Dorsolateral prefrontal cortex (tissue), 122 donors: ENCODE measurements at places on chromosomes 7 and 10.

- no peak for DNase-seq
Observed at GRCh38 chr10:14396411-14397048, 65.8 kb upstream of the FRMD4A start.

DNA sequence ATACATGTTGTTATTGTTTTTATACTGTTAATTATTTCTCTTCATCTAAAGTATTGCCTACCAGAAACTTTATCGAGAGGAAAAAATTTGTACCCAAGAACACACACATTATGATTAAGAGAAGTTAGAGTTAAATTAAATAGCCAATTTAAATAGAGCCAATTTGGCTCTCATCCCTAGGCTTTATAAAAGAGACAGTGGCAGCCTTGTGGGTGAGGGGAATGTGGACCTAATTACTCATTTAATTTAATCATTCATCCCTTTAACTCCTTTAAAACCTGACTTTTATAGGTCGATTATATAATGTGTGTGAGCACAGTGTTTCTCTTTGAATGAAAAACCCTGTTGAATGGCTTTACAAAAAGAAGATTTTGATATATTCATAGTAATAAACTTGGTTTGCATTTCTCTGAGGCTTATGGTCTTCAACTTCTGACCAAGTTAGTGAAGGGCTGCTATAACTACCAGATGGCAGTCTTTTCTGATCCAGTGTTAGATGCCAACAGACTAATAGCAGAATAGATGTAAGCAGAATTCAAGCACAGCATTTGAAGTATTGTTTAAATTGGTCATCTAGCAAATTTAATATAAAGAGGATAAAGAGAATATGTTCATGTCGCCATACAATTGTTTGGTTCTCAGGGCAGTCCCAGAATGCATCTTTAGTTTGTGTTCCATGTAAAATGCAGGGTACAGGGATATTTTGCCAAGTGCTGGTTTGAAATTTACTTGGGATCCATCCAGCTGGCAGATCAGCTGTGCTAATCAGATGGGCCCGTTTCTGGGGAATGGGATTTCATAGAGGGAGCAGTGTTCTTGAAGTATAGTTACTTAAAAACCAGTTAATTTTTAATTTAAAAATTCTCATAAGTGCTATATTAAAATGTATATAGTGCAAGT is 25.3 kb downstream of the ADD3 start:
- DNase-seq: no peak

- DNase-seq: no peak
Observed at GRCh38 chr7:109020251-109020650, 450.6 kb downstream of the DNAJB9 start.

- no peak for DNase-seq
Observed at GRCh38 chr7:112462236-112462635, 12.0 kb downstream of the IFRD1 start.

DNA sequence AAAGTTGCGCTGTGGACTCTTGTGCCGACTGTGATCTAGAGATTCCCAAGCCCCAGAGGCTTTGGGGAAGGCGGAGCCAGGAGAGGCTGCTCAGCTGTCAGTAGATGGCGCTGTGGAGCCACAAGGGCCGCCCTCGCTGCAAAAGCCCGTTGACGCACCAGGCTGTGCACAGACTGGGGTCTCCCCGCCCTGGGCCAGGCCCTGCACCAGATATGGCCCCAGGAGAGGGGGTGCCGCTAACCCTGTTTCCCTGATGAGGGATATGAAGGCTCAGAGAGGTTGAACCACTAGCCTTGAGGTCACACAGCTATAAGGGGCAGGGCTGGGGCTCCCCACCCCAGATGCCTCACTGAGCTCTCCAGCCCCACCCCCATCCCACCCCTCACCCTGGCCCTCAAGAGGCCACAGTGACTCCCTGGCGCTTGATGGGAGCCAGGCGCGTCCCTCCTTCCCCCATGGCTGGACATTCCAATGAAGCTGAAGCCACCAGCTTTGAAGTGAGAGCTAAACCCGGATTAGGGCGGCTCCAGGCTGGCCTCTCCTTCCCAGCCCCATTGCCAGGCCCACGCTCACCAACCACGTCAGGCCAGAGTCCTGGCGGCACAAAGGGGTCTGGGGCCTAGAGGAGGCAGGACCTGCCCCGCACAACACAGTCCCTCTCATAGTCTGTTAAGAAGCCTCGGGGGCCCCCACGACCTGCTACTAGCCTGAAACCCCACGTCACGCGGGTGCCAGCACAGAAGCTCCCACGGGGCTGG is 26.4 kb downstream of the MYL10 start:
- peak; percentile 80 for DNase-seq

DNA sequence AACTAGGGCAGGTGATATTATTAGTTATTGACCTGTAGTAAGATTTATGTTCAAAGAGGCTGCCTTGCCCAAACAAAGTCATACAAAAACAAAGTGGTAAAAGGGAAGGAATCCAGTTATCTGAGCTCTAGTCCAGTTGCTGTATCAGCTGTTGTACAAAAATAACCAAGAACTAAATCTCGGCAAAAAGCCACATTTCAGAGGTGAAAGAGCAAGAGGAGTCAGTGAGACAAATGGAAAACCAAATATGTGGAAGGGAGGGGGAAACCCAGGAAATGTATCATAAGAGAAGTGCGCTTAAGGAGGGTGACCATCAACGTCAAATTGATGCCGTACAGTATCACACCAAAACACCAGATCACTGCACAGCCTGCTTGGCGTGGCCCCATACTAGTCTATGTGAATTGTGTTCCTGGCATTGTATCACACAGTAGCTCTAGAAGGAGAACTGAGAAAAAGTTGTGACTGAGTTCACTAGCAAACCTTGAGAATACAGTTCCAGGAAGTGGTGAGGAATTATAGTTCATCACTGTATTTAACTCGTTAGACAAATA is 6.4 kb downstream of the AGBL3 start:
- no peak for DNase-seq

DNA sequence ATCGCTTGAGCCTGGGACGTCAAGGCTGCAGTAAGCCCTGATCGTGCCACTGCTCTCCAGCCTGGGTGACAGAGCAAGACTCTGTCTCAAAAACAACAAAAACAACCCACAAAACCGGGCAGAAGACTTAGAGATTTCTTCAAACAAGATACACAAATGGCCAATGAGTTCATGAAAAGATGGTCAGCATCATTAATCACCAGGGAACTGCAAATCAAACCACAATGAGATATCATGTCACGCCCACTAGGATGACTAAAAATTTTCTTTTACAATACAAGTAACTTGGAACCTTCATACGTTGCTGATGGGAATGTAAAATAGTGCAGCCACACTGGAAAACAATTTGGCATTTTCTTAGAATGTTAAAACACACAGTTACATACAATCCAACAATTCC is 77.3 kb upstream of the GRID1 start:
- DNase-seq: no peak

GRCh38 chr7:5780801-5781496 is 514 bp downstream of the RNF216 start:
- peak; percentile 25 for DNase-seq

DNA sequence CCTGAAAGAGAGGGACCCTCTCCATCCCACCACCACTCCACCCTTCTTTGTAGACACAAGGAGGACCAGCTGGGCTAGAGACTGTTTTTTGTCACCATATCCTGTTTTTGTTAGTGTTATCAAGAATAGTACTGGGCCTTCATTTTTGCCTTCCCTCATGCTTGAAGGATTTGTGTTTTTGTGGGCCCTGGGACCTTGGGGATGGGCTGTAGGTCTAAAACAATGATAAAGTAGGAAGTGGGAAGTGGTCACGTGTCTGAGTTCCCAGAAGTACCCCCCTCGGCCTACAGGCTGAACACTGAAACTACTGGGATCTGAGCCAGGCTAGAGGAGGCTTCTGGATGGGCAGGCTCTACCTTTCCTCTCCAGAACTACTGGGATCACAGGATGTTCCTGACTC is 8.9 kb downstream of the AGFG2 start:
- DNase-seq: no peak

- DNase-seq: no peak
Observed at GRCh38 chr10:76149182-76149581, 717.8 kb downstream of the LRMDA start.

GRCh38 chr7:28811701-28812430 is 146.3 kb downstream of the TRIL start:
- no peak for DNase-seq

- no peak for DNase-seq
Observed at GRCh38 chr7:143518521-143518920, 40.8 kb downstream of the TAS2R41 start.

GRCh38 chr10:72524489-72524888 is 101.4 kb downstream of the MICU1 start:
- DNase-seq: no peak

DNA sequence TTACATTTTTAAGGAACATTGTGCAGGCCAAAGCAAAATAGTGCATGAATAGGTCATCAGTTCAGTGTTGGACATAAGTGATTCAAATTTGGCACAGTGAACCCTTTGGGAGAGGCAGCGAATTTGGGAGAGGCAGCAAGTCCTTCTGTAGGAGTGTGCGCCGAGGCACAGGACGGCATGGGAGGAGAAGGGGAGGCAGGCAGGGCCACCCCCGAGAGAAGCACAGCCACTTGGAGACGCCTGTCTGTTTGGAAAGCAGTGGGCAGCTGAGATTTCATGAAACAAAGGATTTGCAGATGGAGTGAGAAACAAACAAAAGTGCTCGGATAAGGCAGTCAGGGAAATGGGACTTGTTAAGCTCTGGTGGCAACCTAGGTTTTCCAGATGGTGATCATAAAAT is 30.6 kb downstream of the VIPR2 start:
- no peak for DNase-seq

DNA sequence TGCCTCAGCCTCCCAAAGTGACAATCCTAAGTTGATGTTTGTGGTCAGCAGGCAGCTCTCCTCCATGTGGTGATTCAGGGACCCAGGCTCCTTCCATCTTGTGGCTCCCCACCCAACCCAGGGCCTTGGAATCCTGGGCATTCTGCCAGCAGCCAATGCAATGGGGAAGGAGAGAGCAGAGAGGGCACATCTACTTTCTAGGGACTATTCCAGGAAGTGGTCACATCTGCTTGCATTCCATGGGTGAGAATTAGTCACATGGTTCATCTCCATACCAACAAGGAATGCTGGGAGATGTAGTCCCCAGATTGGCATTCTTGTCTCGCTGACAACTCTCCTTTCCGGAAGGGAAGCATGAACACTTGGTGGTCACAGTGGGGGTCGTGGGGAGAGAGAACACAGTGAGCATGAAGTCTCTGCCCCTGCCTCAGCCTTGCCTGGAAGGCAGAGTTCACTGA is 9.9 kb upstream of the SRRM3 start:
- DNase-seq: no peak

DNA sequence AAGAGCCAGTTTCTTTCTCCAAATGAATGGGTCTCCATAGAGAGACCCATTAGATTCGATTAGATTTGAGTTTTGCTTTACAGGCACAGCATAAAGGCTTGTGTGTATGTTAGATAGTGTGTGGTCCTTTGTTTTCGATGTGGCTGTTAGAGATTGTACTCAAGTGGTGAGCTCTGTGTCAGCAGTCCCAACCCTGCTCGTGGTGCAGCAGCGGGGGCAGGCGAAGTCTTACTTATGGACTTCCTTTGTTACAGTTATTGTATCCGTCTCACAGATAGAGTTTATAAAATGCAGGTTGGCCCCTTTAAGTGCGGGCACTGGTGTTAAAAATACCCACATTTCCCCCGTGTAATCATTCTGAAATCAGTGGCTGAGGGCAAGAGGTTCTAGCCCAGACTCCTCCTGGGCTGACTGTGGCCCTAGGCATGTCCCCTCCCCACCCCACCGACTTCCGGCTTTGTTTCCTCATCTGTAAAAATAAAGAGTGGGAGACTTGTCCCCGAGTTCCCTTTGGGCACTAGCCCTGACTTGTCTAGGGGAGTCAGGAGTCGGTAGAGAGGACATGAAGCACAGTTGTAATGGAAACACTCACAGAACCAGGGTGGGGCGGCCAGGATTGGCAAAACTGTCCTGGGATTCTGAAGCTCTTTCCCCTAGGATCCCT is 28.6 kb downstream of the MTURN start:
- no peak for DNase-seq

DNA sequence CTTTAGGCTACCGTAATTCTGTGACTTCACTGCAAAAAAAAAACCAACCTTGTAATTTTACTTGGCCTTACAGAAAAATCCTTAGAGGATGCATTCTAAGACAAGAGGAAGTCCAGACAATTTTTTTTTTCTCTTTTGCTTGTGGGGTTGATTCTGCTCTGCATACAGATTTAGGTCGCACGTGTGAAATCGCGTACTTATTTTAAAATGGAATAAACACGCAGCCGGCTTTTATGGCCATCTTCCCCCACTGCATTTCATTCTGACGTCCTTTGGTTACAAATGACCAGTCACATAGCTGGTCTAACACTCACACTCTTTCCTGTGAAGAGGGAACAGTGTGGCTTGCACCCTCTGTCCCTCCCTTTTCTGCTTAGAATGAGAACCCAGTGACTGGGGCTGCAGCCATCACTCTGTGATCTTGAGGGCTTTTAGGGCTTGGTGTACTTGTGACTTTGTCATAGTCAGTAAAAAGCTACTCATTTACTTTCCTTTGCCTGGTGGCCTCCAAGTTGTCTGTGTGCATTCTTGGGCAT is 63.6 kb upstream of the CARD11 start:
- no peak for DNase-seq

DNA sequence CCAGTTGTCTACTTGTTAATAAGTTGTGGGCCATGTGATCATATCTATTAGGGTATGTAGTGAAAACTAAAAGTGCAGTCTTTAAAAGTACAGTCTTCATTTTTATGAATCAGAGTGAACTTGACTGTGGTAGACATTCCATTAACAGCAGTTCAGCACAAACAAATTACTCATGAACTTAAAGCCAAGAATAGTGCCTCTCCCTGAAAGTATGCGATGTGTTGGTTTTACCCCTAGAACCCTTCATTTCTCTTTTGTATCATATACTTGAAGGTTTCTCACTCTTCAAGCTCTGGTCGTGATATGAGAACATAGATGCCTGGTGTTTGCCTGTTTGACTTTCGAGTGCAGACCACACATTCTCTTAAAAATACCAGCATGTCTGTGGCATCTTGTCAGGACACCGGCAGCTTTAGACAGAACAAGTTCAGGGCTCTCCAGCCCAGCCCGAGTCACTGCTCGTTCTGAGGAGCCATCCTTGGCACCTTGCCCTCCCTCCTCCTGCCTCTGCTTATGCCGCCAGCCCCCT is 159.3 kb downstream of the LCOR start:
- DNase-seq: no peak

- no peak for DNase-seq
Observed at GRCh38 chr7:32881074-32881982, 10.2 kb downstream of the KBTBD2 start.

DNA sequence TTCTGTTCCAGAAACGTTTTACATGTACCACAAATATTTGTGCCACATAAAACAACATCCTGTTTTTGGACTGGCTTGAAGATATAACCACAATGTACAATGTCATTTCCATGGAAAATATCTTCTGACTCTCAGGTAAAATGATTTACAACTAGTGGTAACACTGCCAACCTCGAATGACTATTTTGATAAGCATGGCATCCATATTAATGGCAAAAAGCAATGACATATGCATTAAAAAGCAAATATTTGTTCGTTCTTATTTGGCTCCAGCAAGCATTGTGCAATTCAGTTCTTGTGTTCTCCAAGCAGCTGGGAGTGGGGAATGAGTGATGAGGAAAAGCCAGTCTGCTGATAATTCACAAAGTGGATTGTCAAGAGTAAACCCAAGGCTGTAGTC is 289.0 kb downstream of the PLXDC2 start:
- DNase-seq: no peak
